Liver (tissue), 10 donors: ENCODE measurements at places on chromosomes 4 and X. TPM values are rescaled to one million over a fixed set of nuclear protein-coding genes. Genes with fewer than 3 reads are reported as not detected.

GRCh38 chr4:156242390-156242789, 288.7 kb upstream of the CTSO start:
- DNase-seq = no peak

Gene KLB
- polyA plus RNA-seq = 13.5 TPM

- no peak for DNase-seq
Measured at GRCh38 chr4:10020106-10020505, 1.2 kb downstream of the SLC2A9 start.

- DNase-seq = no peak
Measured at GRCh38 chrX:150487369-150488094, 80.9 kb upstream of the MTM1 start.

DNA sequence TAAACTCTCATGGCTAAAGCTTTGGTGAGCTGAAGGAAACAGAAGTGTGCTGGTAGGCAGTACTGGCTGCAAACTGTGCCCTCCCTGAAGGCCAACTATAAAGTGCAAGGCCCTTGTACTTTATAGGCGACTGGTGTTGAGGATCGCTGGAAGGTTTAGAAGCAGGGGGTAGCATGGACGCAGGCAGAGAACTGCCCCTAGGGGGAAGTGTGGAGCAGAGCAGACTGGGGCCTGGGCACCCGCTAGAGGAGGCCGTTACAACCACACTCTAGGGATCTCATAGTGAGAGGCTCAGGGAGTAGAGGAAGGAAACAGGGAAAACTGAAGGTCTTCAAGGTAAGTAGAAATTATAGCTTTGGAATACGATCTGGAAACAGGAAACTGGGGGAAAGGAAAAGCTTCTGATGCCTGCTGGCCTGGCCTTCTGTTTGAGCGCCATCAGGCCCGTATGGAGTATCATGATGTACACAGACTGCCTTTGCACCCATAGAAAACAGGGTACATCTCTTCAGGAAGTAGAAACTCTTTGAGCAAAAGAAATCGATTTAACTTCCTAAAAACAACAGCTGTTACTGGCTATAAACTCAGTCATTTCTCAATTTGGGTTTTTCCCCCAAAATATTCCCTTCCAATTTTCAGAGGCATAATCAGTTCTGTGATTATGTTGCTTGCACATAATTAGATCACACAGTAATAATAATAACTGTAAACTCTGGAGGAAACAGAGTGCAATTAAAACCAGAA, 23.9 kb upstream of the TMSB4X start:
- no peak for DNase-seq

GRCh38 chr4:87419578-87420249, 2.7 kb upstream of the NUDT9 start:
- no peak for DNase-seq

Gene HMGN5
- polyA plus RNA-seq = 7.0 TPM

- DNase-seq = no peak
Measured at GRCh38 chr4:114389070-114389685, 209.4 kb upstream of the UGT8 start.

- DNase-seq = no peak
Measured at GRCh38 chrX:46407753-46408130, 137.5 kb downstream of the ZNF674 start.

- no peak for DNase-seq
Measured at GRCh38 chr4:123060039-123060770, 137.8 kb upstream of the NUDT6 start.

DNA sequence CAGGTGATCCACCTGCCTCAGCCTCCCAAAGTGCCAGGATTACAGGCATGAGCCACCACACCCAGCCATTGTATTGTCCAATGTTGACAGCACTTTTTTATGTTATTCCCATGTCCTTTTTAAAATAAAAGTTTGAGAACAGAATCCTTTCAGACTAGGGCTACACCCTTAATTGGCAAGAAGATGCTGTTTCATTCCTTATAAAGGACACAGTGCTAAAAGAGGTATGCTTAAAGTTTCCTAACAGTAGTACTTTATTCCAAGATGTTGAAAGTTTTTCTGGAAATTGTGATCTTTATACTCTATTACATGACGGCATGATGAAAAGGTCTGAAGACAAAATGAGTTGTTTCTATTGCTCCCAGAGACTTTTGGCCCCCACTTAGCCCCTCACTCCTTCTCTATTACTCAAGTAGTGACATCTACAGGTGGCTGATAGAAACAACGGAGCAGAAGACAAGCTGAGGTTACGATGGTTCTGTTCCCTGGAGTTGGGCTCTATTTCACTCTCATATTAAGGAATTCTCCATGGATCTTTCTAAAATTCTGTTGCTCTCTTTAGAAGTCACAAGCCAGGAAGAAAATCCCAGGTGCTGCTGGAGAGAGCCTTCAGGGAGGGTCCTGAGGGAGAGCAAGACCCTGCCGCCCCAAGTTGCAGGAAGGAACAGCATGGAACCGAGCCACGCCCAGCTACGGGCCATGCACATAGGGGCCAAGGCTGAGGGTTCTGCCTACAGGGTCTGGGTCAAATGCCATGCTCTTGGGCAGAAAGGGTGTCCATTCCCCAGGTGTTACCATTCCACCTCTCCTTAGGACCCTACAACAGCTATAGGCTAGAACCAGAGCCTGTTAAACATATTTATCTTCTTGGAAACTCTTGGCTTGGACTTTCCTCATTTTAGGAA, 22.8 kb downstream of the RPL9 start:
- no peak for DNase-seq

Gene FAM50A
- polyA plus RNA-seq = 14.6 TPM

GRCh38 chr4:103244251-103244650, 46.1 kb upstream of the CENPE start:
- DNase-seq = no peak

GRCh38 chr4:175325230-175325629, 407.1 kb downstream of the ADAM29 start:
- DNase-seq = no peak

Gene ZNF157
- polyA plus RNA-seq = not detected

- DNase-seq = no peak
Measured at GRCh38 chr4:107834241-107834794, 9.6 kb downstream of the SGMS2 start.

Gene KCND1
- polyA plus RNA-seq = 0.17 TPM

Gene ZNF674
- polyA plus RNA-seq = 2.0 TPM

GRCh38 chr4:55186700-55187099, 61.3 kb upstream of the KDR start:
- DNase-seq = no peak

Gene GAGE12E
- not detected for polyA plus RNA-seq

DNA sequence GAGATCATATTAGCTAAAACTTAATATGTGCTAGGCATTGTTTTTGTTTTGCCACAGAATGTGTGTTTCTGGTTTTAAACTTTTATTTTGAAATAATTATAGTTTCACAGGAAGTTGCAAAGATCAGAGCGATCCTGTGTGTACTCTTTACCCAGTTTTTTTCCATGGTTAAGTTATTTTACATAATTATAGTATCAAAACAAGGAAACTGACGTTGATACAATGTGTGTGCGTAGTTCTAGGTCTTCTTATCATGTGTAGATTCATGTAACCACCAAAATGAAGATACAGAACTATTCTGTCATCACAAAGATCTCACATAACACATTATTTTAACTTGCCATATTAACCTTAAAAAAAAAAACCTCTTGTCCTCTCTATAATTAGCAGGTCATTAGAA, 69.2 kb downstream of the BLTP1 start:
- DNase-seq = no peak

GRCh38 chr4:148216321-148216720, 225.9 kb downstream of the NR3C2 start:
- DNase-seq = no peak

DNA sequence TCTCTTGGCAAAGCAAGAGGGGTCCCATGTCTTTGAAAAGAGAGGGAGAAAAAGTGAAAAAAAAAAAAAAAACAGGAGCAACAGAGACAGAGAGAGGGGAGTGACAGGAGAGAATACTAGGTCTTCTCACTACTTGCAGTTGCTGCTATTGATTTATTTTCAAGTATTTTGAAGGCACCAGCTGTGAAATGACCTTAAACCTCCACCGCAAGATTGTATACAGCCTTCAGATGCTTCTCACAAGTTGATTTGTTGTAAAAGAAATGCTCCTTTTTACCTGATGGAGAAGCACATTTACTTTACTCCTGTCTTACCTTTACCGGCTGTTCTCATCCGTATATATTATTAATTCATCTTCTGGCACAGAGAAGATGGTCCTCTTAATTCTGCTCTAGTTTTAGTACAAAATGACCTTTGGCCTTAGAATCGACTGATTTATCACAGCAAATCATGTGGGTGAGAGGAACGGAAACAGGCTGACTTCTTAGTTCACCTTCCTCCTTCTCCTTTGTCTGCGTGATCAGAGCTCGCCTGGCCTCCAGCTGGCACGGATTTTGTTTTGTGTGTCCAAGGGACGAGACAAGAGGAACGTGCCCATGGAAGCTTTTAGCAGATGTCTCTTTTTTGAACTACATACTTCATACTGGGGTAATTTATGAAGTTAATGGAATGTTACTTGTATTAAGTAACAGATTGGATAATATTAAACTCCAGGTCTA, 82.4 kb upstream of the PACRGL start:
- DNase-seq = no peak

GRCh38 chr4:118077767-118078105, 43.5 kb downstream of the NDST3 start:
- DNase-seq = no peak

GRCh38 chrX:33205321-33205720, 6.0 kb downstream of the DMD start:
- no peak for DNase-seq

Gene TEX13D
- polyA plus RNA-seq = not detected

Gene CCSER1
- 0.21 TPM for polyA plus RNA-seq

- no peak for DNase-seq
Measured at GRCh38 chr4:186032259-186032658, 36.7 kb upstream of the TLR3 start.

Gene GPM6B
- polyA plus RNA-seq = 2.3 TPM

Gene SLITRK4
- not detected for polyA plus RNA-seq

GRCh38 chr4:80085081-80085480, 12.1 kb upstream of the ANTXR2 start:
- no peak for DNase-seq

DNA sequence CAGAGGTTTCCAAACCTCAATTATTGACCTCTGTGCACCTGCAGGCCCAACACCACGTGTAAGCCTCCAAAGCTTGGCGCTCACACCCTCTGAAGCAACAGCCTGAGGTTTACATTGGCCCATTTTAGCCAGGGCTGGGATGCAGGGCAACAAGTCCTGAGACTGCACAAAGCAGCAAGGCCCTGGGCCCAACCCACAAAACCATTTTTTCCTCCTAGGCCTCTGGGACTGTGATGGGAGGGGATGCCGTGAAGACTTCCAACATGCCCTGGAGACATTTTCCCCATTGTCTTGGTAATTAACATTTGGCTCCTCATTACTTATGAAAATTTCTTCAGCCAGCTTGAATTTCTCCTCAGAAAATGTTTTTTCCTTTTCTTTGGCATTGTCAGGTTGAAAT, 54.9 kb upstream of the CNKSR2 start:
- no peak for DNase-seq

DNA sequence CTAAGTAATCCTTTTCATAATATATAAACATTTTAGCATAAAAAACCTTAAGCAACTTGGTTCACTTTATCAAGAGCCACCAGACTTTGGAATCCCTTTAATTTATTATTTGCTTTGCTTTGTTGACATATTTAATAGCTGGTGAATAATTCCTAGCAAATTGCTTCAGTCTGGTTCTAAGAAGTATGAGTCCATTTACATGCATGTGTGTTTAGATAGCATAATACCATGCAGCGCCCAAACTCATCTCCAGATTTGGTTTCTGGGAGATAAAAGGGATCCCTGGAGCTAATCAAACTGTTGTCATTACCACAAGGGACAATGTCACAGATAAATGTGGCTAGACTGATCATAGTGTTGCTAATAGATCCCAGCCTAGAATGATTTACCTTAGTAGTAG, 111.8 kb downstream of the TMEM144 start:
- no peak for DNase-seq

DNA sequence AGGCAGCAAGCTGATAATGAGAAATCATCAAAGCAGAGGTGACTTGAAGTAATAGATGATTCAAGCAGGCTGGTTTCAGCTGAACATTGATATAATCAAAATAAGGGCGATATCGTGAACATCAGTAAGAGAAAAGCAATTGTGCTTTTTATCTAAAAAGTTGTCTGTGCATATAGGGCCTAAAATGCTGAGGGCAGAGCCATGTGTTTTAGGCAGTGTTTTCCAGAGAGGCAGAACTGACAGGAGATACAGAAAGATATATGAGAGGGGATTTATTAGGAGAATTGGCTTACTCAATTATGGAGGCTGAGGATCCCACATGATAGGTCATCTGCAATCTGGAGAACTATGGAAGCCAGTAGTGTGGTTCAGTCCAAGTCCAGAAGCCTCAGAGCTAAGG, 136.5 kb upstream of the NPY2R start:
- DNase-seq = no peak

DNA sequence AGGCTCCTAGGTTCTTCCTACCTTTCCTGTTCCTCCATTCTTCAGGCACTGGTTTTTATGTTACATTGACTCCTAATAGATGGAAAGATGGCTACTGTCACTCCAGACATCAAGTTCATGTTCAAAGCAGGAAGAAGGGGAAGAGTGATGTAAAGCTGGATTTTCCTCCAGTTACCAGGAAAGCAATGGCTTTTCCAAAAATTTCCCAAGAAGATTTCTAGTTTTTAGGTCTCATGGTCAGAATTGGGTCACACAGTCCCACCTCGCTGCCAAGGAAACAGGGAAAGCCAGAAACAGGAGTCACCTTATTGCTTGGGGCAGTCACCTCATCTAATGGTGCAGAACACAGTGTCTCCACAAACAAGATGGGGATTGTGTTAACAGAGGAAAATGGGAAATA, 21.5 kb downstream of the RXFP1 start:
- DNase-seq = no peak

GRCh38 chr4:180449395-180449956, 1793.7 kb upstream of the TENM3 start:
- no peak for DNase-seq

DNA sequence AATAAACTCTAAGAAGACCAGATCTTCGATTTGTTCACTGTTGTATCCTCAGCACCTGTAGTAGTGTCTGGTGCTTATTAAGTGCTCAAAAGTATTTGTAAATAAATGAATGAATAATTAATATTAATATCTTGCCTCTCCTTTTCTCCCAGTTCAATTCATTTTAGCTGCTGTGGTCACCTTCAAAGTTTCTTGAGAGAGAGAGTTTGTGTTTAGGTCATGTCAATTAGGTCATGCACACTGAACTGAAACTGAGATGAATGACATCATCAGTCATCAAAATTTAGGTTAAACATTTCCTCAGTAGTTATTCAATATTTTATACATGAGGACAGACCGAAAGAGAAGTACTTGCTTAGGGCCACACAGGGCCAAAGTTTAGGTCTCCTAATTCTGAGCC, 73.5 kb downstream of the ANXA3 start:
- DNase-seq = no peak

Gene ARHGAP6
- 0.47 TPM for polyA plus RNA-seq

Gene COL4A6
- polyA plus RNA-seq = not detected
